ENCODE measurements at places on chromosomes 7 and 10.

GRCh38 chr10:88792661-88793060 is 9.9 kb upstream of the LIPM start:
- no peak for DNase-seq

GRCh38 chr7:132503415-132503814 is 72.9 kb downstream of the PLXNA4 start:
- DNase-seq, result no peak

- DNase-seq, result no peak
Measured at GRCh38 chr10:69633673-69634635, 3.9 kb downstream of the FAM241B start.

GRCh38 chr10:102234888-102235597 is 6.3 kb downstream of the PITX3 start:
- DNase-seq, result no peak

GRCh38 chr7:17183630-17184328 is 114.7 kb upstream of the AHR start:
- DNase-seq, result no peak

DNA sequence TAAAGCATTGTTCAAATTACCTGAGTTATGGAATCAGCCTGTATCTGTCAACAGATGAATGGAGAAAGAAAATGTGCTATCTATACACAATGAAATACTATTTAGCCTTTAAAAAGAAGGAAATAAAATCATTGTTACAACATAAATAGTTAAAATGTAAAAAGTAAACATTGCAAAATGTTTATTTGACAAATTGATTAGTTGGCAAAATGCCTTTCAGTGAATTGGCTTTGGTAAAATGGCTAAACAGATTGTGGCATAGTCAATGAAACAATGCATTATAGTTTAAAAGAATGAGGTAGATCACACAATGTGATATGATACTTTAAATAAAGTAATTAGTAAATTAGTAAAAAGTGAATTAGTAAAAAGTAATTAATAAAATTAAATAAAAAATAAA is 204.8 kb upstream of the MAGI2 start:
- DNase-seq, result no peak

DNA sequence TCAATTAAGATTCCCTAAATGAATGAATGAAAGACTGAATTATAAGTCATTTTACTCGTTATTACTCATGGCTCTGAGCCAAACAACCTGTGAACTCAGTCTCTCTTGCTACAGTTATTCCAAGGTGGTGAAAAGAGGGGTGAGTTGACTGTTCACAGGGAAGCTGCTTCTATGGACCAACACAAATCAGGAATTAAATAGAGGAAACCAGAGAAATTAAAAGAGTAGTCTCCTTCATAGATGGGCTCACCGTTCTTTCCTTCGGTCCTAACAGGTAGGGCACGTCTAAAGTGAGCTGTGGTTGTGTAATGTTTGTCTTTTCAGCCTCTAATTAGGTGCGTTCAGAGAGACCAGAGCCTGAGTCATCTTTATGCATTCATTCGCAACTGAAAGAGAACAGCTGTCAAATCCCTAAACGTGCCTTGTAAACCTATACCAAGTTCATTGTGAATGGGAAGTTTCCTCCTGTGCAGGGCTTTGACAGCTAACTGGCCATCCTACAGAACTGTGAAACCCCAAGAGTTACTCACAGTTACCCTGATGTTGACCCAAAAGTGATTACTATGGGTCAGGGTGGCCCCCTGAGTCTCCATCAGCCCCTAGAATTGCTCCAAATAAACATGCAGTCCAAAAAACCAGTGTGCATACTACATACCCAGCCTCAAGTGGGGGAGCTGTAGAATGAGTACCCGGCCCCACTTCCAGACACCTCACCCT is 18.2 kb upstream of the C10orf53 start:
- no peak for DNase-seq

GRCh38 chr10:75066271-75066670 is 45.2 kb upstream of the SAMD8 start:
- no peak for DNase-seq
